ENCODE measurements at places on chromosomes 6 and 20. TPM values are rescaled to one million over a fixed set of nuclear protein-coding genes. Genes with fewer than 3 reads are reported as not detected.

GRCh38 chr6:87590990-87591389 is 1.1 kb downstream of the ORC3 start:
- peaks cover 53% of the 10 kb centered on the region for H3K4me1 ChIP-seq
- no peak for DNase-seq
- H3K27ac ChIP-seq = peak overlapping the region; percentile 83
- H3K4me3 ChIP-seq = peak overlapping the region; percentile 90
- no peaks in the 10 kb centered on the region for H3K27me3 ChIP-seq
- peaks cover 25% of the 10 kb centered on the region for H3K36me3 ChIP-seq

DNA sequence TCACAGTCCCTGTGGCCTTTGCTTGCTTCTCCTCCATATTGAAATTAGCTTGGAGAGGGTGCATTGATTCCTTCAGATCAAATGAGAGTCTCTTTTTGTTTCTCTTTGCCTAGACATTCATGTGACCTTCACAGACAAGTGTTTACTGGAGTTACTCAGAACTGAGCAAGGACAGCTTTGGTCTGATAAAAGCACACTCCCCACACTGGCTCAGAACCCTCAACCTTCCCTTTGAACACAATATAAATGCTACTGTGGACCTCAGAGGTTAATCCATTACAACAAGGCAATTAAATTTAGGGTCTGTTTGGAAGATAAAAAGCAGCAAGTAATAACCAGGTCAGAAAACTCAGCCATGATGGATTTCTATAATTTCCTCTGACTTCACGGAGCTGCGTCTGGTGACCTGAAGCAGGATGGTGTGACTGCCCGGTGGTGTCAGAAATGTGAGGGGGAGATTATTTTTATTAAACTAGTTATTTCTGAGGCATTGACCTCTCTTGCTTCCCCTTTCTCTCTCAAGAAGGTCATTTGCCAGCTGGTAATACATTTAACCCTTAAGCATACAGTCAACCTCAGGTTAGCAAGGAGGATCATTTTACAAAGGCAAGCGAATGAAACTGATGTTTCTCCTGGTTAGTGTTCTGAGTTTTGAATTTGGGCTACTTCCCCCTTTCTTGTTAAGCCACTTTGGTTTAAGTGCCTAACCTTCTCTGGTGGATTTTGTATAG is 208.2 kb downstream of the CLIC5 start:
- no peak for DNase-seq
- H3K4me3 ChIP-seq = no peak overlapping the region
- H3K36me3 ChIP-seq = no peaks in the 10 kb centered on the region
- H3K27ac ChIP-seq = no peak overlapping the region

GRCh38 chr6:82836022-82836575 is 229.5 kb downstream of the UBE3D start:
- no peaks in the 10 kb centered on the region for H3K27me3 ChIP-seq
- H3K36me3 ChIP-seq = no peaks in the 10 kb centered on the region
- no peak overlapping the region for H3K27ac ChIP-seq
- DNase-seq = no peak
- H3K4me3 ChIP-seq = no peak overlapping the region
- H3K4me1 ChIP-seq = no peaks in the 10 kb centered on the region

DNA sequence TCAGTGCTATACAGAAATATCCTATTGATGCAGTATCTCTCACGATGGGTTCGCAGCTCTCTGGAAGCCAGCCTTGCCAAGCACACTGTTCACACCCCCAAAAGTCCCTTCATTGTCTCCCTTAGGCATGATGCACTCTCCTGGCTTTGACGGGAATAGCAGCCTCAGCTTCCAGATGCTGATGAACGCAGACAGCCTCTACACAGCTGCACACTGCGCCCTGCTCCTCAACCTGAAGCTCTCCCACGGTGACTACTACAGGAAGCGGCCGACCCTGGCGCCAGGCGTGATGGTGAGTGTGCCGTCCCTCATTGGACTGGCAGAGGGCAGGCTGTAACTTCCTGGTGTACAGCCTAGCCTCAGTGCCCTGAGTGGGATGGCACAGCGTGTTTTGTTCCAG is 60.0 kb upstream of the PBOV1 start:
- no peaks in the 10 kb centered on the region for H3K36me3 ChIP-seq
- no peaks in the 10 kb centered on the region for H3K27me3 ChIP-seq
- no peak overlapping the region for H3K27ac ChIP-seq
- no peak for DNase-seq
- H3K4me1 ChIP-seq = no peaks in the 10 kb centered on the region

- no peak for DNase-seq
- no peaks in the 10 kb centered on the region for H3K36me3 ChIP-seq
- no peak overlapping the region for H3K4me3 ChIP-seq
- H3K27me3 ChIP-seq = peaks cover 20% of the 10 kb centered on the region
- H3K4me1 ChIP-seq = peaks cover 10% of the 10 kb centered on the region
Observed at GRCh38 chr6:152461556-152461955, 175.6 kb downstream of the SYNE1 start.

- no peak for DNase-seq
- peaks cover 8% of the 10 kb centered on the region for H3K4me1 ChIP-seq
- H3K36me3 ChIP-seq = no peaks in the 10 kb centered on the region
- no peak overlapping the region for H3K4me3 ChIP-seq
- no peaks in the 10 kb centered on the region for H3K27me3 ChIP-seq
Observed at GRCh38 chr6:161225681-161226008, 48.2 kb downstream of the AGPAT4 start.

- no peak overlapping the region for H3K27ac ChIP-seq
- no peaks in the 10 kb centered on the region for H3K36me3 ChIP-seq
- H3K27me3 ChIP-seq = no peaks in the 10 kb centered on the region
- peaks cover 40% of the 10 kb centered on the region for H3K4me1 ChIP-seq
- no peak overlapping the region for H3K4me3 ChIP-seq
- no peak for DNase-seq
Observed at GRCh38 chr6:12084681-12085080, 72.6 kb downstream of the HIVEP1 start.

DNA sequence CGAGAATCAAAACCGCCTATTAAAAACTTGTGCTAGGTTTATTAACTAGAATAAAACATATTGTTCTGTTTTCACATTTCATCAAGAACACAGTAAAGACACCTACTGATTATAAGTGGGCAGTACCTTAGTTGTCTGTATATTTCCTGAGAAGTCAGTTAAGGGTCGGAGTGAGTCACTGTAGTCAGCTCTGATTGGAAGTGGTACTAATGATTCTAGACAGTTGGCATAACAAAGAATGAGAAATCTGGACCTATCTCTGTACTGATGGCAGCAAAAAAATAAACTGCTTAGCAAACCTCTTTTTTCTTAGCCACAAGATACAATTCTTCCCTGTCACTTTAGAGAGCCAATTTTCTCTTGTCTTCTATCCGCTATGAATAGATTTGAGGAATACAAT is 387.3 kb upstream of the ADGRB3 start:
- no peak for DNase-seq
- H3K4me1 ChIP-seq = no peaks in the 10 kb centered on the region
- H3K27me3 ChIP-seq = no peaks in the 10 kb centered on the region

DNA sequence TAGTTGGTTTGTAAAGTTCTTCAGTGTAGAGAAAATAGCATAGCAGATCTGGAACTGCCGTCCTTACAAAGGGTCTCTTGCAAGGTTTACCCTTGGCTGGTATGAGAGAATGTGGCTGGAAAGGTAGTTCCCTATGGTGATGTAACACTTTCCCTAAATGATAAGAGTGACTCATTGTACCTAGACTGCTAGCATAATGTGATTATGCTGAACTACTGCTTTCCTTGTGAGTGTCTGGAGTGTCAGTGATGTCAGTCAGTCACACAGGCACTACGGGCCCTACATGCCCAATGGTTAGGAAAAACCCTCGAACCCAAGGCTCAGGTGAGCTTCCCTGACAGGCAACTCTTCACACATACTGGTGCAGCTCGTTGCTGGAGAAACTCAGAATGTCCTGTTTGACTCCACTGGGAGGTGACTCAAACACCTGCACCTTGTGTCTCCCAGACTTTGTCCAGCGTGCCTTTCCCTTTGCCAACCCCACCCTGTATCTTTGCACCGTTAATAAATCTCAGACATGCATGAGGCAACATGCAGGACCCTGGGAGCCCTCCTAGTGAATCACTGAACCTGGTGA is 28.4 kb upstream of the LY86 start:
- H3K27me3 ChIP-seq = no peaks in the 10 kb centered on the region
- peaks cover 6% of the 10 kb centered on the region for H3K36me3 ChIP-seq
- peak; percentile 61 for DNase-seq
- peak overlapping the region; percentile 71 for H3K27ac ChIP-seq

DNA sequence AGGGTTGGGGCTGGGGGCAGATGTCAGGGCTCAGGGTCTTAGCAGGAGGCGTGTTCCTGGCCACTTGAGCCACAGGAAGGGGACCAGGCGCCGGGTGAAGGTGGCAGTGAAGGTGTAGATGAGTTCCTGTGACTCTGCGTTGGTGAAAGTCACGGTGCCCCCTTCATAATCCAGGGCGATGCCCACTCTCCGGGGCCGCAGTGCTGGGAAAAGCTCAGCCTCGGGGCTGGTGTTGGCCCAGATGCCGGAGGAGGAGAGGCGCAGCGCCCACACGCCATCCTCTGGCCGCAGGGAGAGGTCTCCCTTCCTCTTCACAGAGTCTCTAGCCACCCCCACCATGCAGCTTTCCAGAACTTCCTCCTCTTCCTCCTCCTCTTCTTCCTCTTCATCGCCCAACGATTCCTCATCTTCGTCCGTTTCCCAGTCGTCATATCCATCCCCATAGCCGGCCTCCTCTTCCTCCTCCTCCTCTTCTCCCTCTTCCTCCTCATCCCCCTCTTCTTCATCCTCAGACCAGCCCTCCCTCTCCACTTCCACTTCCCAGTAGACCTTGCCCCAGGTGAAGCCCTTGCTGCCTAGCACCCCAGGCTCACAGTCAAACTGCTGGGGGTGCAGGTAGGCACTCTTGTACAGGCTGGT is 22.6 kb downstream of the TRIM15 start:
- DNase-seq = no peak
- H3K4me1 ChIP-seq = no peaks in the 10 kb centered on the region
- peaks cover 32% of the 10 kb centered on the region for H3K36me3 ChIP-seq
- peak overlapping the region; percentile 12 for H3K27ac ChIP-seq
- no peaks in the 10 kb centered on the region for H3K27me3 ChIP-seq

DNA sequence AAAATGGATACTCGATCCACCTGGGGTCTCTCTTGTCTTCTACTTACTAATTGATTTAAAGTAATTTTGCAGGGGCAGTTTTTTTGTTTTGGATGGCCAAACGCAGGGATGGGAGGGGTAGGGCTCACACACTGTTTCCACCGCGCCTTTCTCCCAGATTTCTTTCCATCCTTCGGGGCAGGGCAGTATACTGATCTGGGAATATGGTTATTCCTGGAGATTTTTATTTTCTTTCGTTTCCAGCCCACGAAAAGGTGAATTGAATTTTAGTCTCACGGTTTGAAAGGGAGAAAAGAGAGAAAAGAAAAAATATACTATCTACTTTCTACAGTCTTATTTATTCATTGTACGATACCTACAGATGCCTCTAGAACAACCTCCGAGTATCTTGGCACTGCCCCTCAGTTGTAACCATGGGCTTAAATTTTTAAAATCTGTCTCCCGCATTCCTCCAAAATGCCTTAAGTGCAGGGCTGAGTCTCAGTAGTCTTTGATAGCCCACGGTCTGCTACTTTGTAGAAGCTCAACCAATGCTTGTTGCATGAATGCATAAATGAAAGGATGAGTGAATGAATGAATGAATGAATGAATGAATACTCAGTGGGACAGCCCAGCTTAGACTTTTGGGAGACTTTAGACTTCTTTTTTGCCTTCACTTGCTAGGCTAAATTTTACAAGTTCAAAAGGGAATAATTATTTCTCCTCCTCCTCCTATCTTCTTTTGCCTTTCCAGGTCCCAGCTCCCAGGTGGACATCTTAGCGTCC is 18.1 kb upstream of the TRIM27 start:
- H3K4me3 ChIP-seq = peak overlapping the region; percentile 93
- H3K27ac ChIP-seq = peak overlapping the region; percentile 99
- H3K4me1 ChIP-seq = peaks cover 39% of the 10 kb centered on the region
- H3K27me3 ChIP-seq = no peaks in the 10 kb centered on the region

DNA sequence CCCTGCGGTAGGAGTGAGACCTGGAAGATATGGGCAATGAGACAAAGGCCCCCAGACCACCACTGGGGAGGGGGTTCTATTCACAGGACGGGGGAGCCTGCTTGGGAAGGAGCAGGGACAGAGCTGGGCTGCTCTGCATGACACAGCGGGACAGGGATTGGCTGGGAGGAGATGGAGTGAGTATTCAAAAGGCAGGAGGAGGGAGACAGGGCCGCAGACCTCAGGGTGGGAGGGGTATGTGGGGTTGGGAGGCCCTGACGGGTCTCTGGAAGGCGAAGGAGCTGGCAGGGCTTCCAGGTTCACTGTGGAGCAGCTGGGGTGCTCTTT is 60.8 kb upstream of the RPS6KA2 start:
- no peaks in the 10 kb centered on the region for H3K36me3 ChIP-seq
- no peak overlapping the region for H3K27ac ChIP-seq
- no peak overlapping the region for H3K4me3 ChIP-seq
- H3K27me3 ChIP-seq = no peaks in the 10 kb centered on the region
- H3K4me1 ChIP-seq = no peaks in the 10 kb centered on the region

DNA sequence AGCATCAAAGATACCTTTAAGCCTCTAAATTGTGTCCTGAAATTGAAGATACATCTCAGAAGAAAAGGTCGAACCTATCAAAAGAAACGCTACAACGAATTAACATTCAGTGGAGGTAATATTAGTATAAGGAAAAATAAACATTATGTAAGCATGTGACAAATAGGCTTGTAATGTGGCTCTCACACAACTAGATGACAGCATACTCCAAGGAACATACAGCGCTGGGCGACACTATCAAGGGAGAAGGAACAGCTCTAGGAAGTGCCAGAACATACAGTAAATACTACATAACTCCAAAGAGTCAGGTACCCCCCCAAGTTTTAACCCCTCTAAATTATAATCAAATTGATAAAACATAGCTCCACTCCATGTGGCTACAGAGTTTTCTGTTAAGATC is 103.5 kb downstream of the LAMP5 start:
- DNase-seq = no peak
- H3K4me3 ChIP-seq = no peak overlapping the region
- H3K36me3 ChIP-seq = no peaks in the 10 kb centered on the region
- no peaks in the 10 kb centered on the region for H3K4me1 ChIP-seq

Gene DEFB119
- total RNA-seq = not detected

Gene ADGRB3
- total RNA-seq = not detected

Gene KDM1B
- total RNA-seq = 15.2 TPM

Gene MKKS
- 3.8 TPM for total RNA-seq

Gene MLN
- not detected for total RNA-seq

Gene MRPS18B
- total RNA-seq = 120 TPM
